NCI-H2029 (cell line): ENCODE measurements at places on chromosomes 11 and 22.

DNA sequence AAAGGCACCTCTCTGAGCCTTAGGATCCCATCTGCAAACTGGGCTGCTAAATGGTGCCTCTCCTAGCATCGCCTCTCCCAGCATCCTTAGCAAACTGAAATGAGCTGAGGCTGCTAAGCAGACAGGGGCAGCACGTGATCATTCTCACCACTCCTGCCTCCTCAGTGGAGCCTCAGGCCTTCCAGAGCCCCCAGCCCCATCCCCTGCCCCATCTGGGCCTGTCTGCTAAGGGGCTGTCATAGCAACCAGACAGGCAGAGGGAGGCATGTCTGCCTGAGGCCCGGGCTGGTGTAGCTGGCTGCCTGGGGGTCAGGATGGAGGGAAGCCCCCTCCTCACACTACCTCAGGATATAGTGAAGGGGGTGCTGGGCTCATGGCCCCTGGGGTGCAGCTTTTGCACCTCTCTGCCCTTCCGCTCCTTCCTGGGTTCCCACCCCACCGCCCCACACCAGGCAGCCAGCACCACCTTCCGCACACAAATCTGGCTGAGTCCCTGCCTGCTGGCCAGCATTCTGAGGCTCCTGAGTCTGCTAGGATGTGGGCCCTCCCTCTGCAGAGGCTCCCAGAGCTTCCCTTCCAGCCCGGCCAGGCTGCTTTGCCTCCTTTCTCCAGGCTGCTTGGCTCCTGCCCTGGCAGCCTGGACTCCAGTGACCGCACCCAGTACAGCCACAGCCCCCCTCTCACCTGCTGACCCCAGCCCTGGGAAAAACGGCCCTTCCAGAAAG is 47.5 kb upstream of the TTLL12 start:
- no peak for DNase-seq

GRCh38 chr11:112624431-112624830 is 336.8 kb upstream of the NCAM1 start:
- no peak for DNase-seq

- DNase-seq, result no peak
Observed at GRCh38 chr11:111162305-111162704, 83.2 kb upstream of the POU2AF2 start.

DNA sequence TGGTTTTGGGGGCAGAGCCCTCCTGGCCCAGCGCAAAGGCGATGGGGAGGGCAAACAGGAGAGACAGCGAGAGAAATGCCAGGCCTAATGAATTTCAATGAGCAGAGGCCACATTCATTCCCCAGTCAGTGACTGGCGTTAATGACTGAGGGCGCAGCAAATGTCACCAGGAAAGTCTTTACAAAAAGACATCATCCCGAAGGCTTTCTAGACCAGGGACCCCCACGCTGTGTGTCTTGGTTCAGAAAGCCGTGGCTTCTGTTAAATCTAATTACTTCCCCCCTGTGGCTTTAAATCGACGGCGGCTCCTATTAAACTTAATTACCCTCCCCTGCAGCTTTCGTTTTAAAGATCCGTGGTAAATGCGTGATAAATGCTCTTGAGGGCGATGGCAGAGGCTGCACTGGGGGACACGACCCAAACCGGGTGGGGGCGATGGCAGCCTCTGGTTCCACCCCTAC is 1.6 kb upstream of the FGF19 start:
- DNase-seq, result no peak

DNA sequence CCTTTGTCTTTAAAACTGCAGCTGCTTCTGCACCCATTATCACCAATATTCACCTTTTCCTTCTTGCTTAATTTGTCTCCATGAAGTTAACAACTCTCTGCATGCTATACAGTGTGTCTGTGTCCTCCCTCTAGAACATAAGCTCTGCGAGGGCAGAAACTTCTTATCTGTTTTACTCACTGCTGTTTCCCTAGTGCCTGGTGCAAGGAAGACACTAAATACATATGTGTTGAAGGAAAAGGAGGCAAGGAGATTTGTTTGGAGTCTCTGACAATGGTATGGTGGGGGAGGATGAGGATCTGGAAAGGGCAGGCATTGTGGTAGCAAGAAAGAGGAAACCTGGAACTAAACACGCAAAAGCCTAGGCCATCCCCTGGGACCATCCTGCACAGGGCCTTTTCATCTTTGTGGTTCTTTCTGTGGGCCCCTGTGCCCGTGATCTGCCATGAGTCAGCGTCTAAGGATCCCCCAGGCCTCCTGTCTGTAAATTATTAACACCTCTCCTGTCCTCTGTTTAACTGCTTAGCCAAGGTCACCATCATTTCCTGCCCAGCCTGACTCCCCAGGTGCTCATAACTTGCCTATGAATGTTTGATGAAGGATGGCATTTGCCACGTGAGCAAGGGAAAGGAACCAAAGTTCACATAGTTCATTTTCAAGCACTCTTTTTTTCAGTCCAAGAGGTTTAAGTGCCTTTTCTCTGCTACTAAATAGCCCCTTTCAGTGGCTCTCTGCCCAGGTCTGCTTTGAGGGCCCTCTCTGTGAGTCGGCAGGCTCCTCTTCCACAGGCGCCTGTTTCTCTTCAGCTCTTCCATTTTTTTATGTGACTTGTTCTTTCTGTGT is 131.1 kb downstream of the RASSF10 start:
- peak; percentile 76 for DNase-seq

DNA sequence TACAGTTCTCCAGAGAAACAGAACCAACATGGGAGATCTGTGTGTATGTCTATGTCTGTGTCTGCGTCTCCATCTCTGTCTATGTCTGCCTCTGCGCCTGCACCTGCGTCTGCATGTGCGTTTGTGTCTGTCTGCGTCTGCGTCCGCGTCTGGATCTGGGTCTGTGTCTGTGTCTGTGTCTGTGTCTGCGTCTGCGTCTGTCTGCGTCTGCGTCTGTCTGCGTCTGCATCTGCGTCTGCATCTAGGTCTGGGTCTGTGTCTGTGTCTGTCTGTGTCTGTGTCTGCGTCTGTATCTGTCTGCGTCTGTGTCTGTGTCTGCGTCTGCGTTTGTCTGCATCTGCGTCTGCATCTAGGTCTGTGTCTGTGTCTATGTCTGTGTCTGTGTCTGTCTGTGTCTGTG is 88.4 kb upstream of the SLC22A12 start:
- no peak for DNase-seq

GRCh38 chr22:33887173-33887572 is 33.1 kb downstream of the LARGE1 start:
- no peak for DNase-seq

DNA sequence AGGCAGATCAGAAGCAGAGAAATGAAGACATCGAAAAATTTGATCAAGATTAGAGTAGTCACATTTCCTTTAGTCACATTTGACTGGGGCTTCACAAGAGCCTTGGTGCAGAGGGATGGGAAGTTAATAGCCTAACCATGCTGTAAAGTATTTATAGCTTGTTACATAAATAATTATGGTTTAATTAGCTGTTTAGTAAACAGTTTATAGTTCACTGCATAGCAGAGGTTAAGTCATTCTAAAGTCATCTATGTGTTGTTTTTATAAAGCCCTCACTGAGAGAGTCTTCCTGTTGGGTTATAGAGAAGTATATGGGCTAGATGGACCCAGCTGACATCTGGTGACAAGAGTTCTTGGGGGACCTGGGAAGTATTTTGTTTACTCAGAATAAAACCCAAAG is 47.1 kb downstream of the INSC start:
- DNase-seq, result no peak

DNA sequence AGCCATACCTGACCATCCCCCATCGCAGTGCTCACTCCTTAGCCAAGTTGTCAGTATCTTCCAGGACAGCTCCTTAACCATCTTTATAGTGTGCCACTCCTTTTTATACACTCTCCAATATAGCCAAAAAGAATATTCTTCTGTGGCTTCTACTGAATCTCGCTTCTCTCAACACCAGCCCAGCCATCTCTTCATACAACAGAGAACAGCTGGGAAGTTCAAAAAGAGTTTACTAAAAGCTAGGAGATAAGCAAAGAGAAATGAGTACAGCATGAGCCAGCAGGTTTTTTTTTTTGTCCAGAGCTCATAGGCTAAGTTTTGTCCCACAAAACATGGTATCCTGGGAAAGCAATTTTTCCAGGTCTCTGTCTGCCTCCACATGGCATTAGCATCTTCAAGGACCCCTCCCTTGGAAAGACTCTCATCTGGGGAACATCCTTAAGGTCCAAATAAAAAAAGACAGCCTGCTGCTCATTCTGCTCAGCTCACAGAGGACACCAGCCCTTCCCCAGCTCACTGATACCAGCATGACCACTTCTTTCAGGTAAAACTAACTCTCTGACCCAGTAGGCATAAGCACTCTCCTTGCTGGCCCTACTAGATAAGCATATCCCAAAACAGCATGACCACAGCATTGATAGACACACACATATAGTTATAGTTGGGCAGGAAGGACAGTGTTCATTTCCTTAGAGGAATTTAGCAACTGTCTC is 48.8 kb upstream of the YWHAH start:
- DNase-seq, result no peak

DNA sequence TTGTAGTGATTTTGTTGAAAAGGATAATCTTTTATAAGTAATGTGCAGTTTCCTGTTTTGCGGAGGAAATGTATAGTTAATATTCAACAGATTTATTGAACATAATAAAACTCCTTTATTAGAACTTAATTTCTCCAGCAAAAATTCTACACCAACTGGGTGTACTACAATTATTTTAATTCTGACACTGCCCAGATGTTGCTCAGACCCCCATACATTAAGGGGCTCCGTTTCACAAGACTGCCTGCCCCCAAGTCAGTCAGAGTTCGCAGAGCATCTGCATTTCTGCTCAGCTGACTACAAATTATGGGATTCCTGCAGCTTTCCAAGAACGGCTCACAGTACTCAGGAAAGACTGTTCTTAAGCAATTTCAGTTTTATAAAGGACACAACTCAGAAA is 6.2 kb downstream of the CEP57 start:
- DNase-seq, result no peak

DNA sequence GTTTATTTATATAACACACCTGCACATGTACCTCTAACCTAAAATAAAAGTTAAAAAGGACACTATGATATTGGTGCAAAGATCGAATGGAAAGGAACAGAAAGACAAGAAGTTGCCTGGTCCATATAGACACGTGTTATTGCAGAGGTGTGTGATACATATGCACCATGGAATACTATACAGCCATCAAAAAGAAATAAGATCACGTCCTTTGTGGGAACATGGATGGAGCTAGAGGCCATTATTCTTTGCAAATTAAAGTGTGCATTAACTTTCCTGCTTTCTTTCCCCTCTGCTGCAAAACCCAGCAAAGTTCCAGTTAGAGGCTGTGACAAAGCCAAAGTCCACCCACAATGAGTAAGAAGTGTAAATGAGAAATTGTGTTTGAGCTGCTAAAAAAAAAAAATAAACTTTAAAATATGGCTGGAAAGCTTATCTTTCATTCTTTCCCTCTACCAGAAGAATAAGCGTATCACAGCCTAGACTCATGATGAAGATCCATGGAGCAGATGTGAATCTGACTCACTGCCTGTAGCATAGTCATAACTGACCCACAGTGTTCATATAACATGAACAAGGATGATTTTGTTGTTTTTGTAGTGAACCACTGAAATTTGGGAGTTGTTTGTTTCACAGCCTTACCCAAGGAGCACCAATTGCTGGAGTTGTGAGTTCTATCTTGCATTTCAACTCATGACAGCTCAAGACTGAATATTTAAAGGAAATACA is 9.6 kb downstream of the OR52K1 start:
- DNase-seq, result no peak

GRCh38 chr11:65502274-65502554 is 3.4 kb downstream of the MALAT1 start:
- DNase-seq, result no peak

- no peak for DNase-seq
Observed at GRCh38 chr11:85307366-85307765, 319.8 kb downstream of the DLG2 start.

DNA sequence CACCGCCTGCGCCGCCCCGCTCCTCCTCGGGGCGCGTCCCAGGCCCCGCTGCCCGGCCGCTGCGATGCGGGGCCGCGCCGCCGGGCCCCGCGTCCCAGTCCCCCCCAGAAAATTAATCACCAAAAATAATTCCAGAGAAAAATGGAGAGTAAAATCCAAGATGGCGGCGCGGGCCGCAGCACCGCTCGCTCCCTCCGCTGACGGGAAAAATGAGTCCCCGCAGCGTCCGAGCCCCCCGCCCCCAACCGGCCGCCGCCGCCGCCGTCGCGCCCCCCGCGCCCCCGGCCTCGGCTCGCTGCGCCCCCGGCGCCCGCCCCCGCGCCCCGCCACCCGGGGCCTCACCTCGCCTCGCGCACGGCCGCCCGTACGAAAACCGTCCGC is at the start of gene KMT5B:
TSS of gene KMT5B (minus strand) at position 162 of the 381 bp plus-strand sequence. CDS start 23,220 bp downstream, outside the sequence.
- no peak for DNase-seq

DNA sequence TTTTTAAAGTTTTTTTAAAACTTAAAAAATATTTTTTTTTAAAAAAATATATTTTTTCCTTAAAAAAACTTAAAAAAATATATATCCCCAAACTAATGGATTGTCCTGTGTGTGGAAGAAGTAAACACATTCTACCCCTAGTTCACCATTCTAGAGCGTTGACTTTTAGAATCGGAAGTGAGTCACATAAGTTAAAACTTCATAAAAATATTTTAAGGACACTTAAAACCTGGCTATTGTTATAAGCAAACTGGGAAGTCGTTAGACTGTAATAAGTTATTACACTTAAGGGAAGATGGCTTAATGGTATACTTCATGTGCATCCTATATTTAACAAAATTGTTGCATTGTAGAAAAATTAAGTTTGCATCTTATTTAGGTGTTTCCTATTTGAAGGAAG is 21.1 kb downstream of the FAM118B start:
- DNase-seq, result no peak

GRCh38 chr11:15672825-15673224 is 558.1 kb downstream of the INSC start:
- DNase-seq, result no peak

- DNase-seq, result no peak
Observed at GRCh38 chr11:121206810-121207209, 85.8 kb upstream of the SC5D start.

GRCh38 chr11:33773404-33773986 is 825 bp downstream of the FBXO3 start:
- DNase-seq, result no peak

- no peak for DNase-seq
Observed at GRCh38 chr11:133219543-133219942, 312.8 kb downstream of the OPCML start.

- no peak for DNase-seq
Observed at GRCh38 chr11:86715611-86716010, 43.2 kb upstream of the ME3 start.

GRCh38 chr11:27701355-27702105 is 1.3 kb upstream of the BDNF start:
- DNase-seq, result no peak

DNA sequence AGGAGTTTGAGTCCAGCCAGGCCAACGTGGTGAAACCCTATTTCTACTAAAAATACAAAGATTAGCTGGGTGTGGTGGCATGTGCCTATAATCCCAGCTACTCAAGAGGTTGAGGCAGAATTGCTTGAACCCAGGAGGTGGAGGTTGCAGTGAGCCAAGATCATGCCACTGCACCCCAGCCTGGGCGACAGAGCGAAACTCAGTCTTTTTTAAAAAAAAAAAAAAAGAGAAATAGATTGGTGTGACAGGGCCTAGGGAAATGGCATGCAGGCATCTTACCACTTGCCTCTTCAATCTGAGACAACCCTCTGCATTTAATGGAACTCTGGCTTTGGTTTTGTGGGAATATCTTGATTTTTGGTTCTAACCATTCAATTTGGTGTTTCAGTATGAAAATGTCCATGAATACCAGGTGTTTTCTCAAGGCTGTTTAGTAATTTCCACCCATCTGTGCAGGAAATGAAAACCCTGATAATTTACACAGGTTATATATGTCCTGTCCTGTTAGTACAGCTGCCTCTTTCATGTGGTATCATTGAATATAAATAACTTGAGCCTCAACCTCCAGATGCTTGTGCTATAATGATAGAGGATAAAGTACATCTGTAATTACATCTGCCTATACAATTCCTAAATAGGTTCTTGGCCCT is 8.4 kb downstream of the XBP1 start:
- DNase-seq, result no peak
